ENCODE measurements at places on chromosomes 13 and 19.
A peak's percentile ranks its signal among the peaks of the same experiment; 100 is the strongest.

DNA sequence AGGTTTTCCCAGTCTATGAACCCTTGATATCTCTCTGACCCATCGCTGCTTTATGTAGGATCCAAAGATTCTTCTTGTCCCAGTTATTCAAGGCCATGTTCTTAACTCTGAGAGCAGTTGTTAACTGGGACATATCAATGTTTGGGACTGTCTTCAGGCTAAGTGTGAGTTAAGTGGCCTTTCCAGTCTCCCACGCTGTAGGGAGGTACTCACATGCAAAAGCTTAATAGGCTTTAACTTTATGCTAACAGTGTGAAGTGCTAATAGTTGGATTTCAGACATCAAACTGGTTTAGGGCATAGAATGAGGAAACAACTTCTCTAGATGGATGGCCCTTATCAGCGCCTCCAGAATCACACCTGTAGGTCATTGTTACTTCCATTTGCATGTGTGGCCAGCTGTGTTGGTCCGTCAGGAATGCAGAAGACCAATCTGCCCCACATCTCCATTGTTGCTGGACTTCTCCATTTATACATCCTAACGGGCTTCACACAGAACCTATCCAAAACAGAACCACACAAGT, 104.7 kb upstream of the MBNL2 start:
- no peak for DNase-seq

- no peak for DNase-seq
Observed at GRCh38 chr13:34914416-34914815, 27.7 kb upstream of the NBEA start.

- no peak for DNase-seq
Observed at GRCh38 chr19:46907880-46908279, 47.1 kb downstream of the ARHGAP35 start.

GRCh38 chr19:50590191-50590590, 22.0 kb upstream of the LRRC4B start:
- no peak for DNase-seq

DNA sequence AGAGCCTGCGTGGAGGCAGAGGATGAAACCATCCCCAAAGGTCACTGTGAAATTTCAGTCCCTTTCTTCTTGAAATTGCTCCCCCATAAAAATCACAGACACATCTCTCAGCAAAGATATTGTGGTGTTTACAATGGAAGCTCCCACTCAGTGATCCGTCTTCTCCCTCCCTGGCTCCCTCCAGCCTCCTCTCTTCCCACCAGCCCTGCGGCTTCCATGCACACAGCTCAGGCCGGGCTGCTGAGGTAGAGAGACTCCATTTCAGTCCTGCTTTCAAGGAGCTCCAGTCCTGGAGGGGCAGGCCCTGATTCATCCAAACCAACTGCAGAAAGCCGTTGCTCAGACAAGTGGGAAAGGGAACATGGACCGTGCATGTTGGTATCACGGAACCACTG, 24.0 kb upstream of the MIER2 start:
- no peak for DNase-seq

- DNase-seq: no peak
Observed at GRCh38 chr13:28654276-28654675, 4.7 kb upstream of the POMP start.

GRCh38 chr13:99041788-99042187, 63.9 kb upstream of the DOCK9 start:
- no peak for DNase-seq

- DNase-seq: no peak
Observed at GRCh38 chr13:27977476-27978300, 8.6 kb upstream of the CDX2 start.

DNA sequence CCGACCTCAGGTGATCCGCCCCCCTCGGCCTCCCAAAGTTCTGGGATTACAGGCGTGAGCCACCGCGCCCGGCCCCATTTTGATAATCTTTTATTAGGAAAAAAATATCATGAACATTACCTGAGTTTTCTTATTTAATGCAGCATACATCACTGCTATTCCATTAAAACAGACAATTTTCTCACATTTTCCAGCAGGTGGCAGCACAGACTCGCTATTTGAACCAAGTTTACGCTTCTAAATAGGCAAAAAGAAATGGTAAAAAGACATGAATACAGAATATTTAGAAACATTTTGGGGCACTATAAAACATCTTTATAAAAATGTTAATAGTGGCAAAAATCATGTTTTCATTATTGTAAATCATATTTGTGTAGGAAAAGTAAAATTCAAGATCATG, 903.1 kb downstream of the SLITRK6 start:
- peak; percentile 18 for DNase-seq

DNA sequence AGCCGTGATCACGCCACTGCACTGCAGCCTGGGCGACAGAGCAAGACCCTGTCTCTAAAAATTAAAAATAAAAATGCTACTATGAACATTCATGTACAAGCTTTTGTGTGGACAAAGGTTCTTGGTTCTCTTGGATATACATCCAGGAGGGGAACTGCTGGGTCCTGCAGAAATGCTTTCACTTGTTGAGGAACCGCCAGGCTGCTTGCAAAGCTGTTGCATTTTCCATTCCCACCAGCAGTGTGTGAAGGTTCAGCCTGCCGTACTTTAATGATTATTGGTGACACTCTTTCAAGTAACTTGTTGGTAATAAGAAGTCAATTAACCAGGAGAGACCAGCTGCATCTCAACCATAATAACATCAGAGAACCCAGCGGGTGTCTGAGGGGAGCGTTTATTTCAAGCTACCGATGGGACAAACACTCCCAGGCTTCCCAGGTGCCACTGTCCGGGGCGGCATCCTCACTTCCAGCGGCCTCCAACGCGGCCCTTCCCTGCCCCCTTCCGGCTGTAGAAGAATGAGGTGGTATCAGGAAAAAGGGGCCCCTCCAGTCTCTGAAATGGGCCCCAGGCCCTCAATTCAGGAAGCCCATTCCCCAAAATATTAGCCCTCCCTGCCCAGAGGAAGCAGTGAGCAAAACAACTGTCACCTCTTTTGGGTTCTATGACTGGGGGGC, 15.2 kb upstream of the PPP1R12C start:
- no peak for DNase-seq

DNA sequence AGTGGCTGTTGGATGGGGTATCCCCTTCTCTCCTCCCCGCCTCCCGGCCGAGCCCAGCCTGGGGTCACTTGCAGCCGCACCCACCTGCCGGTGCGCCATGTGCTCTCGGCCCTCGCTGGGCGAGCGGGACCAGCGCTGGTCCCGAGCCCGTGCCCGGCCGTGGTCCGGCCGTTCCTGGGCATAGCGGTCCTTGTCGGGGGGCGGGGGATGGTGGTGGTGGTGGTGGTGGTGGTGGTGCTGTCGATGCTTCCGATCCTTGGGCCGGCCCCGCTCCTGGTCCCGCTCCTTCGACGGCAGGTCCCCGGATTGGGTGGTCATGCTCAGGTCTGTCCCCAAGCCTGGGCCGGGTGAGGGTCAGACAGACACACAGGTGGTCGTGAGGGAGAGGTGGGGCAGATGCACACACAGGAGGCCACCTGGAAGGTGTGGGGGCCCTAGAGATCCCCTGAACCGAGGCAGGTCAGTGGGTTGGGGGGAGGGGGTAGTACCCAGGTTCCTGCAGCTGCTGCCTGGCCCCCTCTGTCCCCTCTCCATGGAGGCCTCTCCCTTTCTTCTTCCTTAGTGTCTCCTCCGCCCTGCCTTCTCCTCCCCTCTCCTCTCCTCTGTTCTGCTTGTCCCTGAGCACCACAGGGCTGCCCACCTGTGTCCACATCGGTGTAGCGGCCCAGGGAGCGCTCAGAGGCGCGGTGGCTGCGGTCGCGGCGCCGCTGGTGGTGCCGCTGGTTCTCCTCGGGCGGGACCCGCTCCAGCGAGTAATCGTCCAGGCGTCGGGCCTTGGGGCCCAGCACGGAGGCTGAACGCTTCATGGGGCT, 58.7 kb downstream of the IER2 start:
- no peak for DNase-seq

GRCh38 chr19:14575428-14575980, 3.6 kb upstream of the NDUFB7 start:
- DNase-seq: no peak

DNA sequence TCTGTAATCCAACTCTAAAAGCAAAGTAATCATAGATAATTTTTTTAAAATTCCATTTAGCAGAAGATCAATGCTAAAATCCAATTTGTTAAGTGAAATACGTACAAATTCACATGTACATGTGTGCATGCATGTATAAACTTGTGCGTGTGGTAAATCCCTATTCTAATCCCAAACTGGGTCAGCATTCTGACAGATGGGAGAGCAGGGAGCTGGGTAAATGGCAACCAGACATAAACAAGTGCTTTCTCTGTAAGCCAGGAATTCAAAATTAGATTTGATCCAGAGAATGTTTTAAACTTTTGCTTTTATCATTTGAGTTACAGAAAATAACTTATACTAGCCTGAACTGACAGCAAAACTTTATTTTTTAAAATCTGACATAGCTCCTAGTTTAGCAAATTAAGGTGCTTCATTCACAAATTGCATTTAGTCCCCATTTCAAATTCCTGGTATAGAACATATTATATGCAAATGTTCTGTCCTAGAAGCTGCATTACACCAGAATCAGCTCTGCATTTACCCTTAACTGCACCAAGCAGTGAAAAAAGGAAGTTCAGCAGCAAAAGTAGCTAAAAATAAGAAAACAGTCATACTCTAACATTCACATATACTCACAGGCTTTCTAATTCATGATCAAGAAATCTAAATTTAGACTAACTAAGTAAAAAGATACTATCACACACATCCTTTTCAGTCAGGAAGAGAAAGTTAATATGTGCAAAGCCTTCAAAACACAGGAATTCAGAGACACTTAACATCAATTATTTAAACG, 32.6 kb downstream of the UBL3 start:
- no peak for DNase-seq

- DNase-seq: no peak
Observed at GRCh38 chr13:25687471-25688225, 315.9 kb downstream of the ATP8A2 start.

GRCh38 chr13:29583073-29583785, 12.3 kb downstream of the SLC7A1 start:
- no peak for DNase-seq
